ENCODE measurements at places on chromosomes 13 and 19. TPM values are rescaled to one million over a fixed set of nuclear protein-coding genes. Genes with fewer than 3 reads are reported as not detected.

Gene FOXA3
- not detected for polyA plus RNA-seq

Gene MBOAT7
- 27.2 TPM for polyA plus RNA-seq

Gene ZNF568
- polyA plus RNA-seq = 40.2 TPM

Gene CNFN
- not detected for polyA plus RNA-seq

DNA sequence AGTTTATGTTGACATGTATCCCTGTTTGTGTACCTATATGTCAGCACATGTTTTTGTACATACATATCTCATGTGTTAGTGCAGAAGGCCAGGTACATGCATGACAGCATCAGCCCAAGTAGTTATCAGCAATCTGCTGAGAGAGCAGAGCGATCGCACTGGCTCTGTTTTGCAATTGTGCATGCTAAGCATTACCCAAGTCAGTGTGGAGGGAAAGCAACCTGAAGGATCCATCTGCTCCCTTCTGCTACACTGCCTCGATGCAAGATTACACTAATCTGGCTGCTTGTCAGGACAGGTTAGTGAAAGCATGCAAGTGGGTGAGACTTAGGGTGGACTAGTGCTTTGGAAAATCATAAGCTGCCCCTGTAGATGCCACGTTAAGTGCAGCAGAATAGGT, 211.8 kb downstream of the PCCA start:
- no peak for DNase-seq

- DNase-seq = no peak
Observed at GRCh38 chr19:38247126-38247525, 9.0 kb downstream of the PPP1R14A start.

DNA sequence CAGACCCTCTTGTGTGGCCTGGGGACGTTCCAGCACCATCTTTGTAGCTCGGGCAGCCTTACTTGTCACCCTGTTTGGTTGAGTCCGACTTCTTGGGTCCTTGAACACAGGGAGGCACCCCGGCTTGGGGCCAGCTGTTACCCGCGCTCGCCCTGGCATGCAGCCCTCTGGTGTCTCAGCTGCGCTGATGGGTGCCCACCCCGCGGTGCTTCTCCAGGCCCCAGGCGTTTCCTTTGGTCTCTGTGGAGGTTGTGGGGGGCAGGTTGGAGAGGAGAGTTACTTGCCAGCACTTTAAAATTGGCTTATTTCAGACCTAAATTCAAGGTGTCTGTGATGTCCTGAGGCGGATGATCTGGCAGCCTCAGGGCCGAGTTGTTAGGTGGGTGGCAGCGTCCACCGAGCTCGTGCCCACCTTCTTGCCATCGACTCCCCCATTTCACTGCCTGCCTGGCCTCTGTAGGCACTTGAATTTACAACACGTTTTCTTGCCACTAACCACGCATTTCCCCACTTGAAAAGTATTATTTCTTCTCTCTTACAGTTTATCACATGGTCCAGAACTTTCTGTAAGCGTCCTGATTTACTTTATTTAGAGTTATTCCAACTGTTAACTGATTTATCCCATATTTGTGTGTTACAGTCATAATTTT, 16.9 kb downstream of the UBAC2 start:
- no peak for DNase-seq

DNA sequence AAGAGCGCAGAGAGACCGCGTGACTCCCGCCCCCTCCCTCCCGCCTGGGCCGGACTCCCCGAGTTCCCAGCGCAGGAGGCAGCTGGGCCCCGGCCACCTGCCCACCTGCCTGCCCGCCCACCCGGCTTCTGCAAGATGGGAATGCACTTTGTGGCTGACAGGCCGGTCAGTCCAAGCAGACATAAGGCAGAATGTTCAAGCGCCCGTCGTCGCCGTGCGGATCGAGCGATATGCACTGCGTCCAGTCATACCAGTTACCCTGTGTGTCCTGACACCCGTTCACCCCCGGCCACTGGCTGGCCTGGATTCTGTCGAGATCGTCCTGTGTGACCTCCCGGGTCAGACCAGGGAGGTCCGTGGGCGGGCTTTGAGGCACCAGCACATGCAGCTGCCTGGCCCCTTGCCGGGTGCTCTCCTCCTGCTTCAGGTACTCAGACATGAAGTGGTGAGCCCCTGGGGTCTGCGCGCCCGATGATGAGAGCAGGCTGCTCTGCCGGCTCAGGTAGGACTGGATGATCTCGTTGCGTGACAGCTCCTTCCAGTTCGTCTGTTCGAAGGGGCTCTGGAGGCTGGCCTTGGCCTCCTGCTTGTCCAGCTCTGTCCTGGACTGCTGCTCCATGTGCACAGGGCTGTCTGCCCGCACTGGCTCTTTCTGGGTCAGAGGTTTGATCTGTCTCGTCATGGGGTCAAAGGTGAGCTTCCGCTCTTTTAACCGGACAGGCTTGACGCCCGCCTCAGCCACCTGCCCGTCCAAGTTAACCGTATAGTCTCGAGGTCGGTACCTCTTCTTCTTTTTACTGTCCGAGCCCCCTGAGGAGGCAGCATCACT, 3.9 kb upstream of the SLC35E1 start:
- DNase-seq = no peak

DNA sequence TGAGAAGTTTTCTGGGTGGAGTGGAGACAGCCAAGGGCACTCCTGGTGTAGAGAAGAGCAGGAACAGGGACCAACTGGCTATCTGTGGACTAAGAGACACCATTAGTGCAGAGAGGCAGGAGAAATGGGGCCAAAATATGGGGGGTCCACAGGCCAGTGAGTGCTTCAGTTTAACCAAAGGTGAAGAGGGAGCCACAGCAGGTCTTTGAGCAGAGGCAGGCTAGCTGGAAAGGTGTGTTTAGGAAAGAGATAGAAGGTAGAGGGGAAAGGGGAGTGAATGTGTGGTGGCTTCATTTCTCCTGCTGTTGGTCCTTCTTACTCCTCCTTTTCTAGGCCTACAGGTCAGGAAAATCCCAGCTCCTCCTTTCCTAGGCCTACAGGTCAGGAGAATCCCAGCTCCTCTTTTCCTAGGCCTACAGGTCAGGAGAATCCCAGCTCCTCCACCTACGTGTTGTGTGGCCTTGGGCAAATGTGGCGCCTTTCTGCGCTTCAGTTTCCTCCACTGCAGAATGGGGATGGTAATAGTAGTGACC, 1.5 kb downstream of the TMEM238 start:
- no peak for DNase-seq

DNA sequence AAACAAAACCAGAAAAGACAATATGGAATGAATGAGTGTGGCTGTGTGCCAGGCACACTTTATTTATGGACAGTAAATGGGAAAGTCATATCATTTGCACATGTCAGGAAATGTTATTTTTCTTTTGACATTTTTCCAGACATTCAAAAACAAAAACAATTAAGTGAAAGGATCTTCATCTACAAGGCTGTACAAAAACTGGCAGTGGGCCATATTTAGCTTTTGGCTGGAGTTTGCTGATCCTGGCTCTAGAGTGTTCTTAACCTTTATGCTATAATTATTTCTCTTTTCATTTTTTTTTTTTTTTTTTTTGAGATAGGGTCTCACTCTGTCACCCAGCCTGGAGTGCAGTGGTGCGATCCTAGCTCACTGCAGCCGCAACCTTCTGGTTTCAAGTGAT, 6.5 kb upstream of the TNFSF9 start:
- no peak for DNase-seq

GRCh38 chr13:94419304-94419924, 60.1 kb downstream of the DCT start:
- DNase-seq = no peak
